EL (cell line): ENCODE measurements at places on chromosomes 11 and 22.

DNA sequence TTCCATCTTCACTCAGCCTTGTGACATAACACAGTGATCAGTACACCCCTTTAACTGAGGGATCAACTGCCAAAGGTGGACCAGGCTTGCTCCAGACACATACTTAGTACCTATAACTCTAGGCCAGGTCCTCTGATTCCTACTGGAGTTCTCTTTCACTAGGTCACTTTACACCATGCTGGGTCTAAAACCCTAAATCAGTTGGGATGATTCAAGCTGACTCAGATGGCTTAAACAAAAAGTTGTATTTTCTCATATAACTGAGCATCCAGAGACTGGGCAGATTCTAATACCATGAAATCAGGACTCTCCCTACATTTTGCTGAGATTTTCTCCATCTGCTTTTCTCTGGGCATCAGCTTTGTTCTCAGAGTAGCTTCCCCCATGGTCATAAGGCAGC lies 26.0 kb upstream of the FLI1 start:
- DNase-seq, result peak; percentile 13

GRCh38 chr11:82858556-82859091 lies 41.6 kb downstream of the PRCP start:
- peak; percentile 91 for DNase-seq

DNA sequence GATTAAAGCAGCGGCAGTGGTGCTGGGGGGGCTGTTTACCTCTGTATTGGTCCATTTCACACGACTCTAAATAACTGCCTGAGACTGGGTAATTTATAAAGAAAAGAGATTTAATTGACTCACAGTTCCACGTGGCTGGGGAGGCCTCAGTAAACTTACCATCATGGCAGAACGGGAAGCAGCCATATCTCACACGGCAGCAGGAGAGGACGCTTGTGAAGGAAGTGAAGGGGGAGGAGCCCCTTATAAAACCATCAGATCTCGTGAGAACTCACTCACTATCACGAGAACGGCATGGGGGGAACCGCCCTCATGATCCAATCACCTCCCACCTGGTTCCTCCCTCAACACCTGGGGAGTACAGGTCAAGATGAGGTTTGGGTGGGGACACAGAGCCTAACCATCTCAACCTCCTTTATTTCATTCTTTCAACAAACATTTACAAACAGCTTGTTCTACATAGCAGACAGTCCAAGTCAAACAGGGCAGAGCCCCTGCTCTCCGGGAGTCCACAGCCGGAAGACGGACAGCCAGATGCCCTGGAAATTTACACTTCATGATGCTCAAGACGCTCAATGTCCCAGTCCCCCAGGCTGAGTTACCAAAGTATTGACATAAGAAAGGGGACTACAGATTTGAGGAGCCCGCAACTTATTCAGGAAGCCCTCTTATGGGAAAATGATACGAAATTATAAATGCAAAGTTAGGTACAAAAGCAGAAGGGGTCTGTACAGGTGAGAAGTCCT lies 26.3 kb upstream of the HMGXB4 start:
- peak; percentile 45 for DNase-seq

GRCh38 chr11:74634537-74634936 lies 42.2 kb downstream of the POLD3 start:
- DNase-seq, result peak; percentile 42

DNA sequence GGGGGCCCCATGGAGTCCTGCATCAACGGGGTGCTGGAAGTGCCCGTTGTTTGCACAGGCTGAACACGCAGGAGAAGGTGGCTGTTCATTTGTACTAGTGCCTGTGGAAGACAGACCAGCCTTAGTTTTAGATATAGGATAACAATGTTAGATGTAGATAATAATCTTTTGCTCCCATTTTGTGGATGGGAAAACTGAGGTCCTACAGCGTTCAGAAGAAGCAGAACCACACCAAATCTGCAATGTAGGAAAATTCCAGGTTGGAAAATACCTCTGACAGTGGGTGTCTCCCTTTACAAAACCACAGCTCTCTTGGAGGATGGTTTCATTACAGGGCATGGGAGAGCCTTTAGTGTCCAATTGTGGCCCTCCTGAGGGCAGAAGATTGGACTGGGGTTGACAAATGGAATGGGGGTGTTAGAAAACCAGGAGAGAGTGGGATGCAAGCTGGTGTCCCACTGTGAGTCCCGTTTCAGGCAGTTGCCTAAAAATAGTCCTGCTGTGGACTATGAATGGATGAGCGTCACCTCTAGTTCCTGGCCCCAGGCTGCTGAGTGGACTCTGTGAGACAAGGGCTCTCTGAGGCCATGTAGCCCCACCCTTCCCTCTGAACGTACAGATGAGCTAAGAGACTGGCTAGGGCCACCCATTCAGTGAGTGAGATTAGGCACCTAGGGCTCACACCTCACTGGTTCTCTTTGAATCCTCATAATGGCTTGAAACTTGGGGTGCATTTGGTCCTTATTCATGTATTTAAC lies 508.8 kb downstream of the MN1 start:
- no peak for DNase-seq

GRCh38 chr11:131614631-131615030 lies 244.2 kb downstream of the NTM start:
- DNase-seq, result no peak

- no peak for DNase-seq
Measured at GRCh38 chr11:14619603-14620531, 23.7 kb upstream of the PDE3B start.

- no peak for DNase-seq
Measured at GRCh38 chr11:116111546-116111945, 607.3 kb upstream of the CADM1 start.

DNA sequence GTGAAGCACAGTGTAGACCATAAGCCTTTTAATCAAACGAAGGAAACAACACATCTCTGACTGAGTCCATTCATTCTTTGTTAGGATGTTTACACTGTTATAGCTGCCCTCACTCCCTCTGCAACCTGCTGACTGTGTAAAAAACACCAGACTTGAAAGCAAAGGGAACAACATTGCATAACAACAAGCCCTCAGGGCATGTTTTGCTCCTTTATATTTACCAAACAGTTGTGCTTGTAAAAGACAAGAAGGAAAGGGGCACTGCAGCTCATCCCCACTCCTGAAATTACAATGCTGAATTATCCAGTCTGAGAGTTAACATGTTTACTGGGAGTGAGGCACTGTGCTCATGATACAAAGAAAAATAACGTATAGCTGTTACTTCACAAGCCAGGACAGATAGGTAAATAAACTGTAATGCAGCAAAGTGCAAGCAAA lies 46.4 kb downstream of the RAB30 start:
- DNase-seq, result peak; percentile 28

GRCh38 chr11:11528986-11529385 lies 92.8 kb downstream of the GALNT18 start:
- no peak for DNase-seq

DNA sequence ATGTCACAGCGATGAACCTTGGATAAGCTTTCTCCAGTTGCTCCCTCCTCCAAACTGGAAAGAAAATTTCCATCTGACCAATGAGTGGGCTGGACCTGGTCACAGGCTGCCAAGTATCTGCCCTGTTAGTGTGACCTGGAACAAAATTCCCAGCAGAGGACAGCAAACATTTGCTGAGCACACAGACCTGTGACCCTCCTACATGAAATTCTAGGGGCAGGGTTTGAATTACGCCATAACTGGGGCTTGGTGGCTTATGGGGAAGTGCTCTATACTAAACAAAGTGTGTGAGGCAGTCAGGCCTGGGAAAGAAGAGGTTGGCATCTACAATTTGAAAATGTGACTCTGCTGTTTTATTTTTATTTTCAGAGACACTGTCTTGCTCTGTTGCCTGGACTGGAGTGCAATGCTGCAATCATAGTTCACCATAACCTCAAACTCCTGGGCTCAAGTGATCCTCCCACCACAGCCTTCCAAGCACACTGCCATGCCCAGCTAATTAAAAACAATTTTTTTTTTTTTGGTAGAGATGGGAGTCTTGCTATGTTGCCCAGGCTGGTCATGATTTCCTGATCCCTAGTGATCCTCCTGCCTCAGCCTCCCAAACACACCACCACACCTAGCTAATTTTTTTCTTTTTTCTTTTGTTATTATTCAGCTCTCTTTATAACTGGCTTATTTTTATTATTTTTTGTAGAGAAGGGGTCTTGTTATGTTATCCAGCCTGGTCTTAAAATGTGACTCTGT lies 13.6 kb upstream of the XBP1 start:
- DNase-seq, result no peak

DNA sequence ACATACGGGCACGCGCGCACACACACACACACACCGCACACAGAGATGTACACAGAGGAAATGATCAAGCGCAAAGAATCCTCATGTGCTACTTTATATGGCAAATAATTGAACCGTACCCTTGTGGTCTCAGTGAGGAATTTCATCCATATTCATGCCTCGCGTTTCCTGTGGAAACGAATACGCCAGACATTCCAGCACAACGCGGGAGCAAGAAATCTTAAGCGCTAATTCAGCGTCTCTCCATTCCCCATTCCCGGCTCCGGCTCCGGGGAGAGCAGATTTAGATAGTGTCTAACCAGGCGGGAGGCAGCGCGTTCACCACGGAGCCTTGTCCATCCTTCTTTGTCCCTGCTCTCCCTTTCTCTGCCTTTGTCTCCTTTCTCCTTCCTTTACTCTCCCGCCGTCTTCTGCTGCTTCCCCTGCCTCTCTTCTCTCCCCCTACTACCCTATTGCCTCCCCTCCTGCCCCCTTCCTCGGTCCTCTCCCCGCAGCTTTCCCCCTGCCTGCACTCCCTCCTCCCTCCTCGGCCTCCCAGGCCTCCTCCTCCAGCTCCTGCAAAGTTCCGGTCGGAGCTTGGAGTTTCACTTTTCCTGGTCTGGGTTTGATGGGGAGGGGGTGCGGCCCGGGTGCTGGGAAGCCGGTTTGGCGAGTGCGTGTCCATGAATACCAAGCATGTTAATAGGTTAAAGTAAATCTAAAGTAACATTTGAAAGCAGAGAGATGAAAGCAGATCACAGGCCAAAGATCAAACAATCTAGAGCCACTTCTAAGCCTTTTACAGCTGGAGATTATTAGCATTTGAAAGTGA lies 579.3 kb downstream of the BUD13 start:
- DNase-seq, result peak; percentile 6

DNA sequence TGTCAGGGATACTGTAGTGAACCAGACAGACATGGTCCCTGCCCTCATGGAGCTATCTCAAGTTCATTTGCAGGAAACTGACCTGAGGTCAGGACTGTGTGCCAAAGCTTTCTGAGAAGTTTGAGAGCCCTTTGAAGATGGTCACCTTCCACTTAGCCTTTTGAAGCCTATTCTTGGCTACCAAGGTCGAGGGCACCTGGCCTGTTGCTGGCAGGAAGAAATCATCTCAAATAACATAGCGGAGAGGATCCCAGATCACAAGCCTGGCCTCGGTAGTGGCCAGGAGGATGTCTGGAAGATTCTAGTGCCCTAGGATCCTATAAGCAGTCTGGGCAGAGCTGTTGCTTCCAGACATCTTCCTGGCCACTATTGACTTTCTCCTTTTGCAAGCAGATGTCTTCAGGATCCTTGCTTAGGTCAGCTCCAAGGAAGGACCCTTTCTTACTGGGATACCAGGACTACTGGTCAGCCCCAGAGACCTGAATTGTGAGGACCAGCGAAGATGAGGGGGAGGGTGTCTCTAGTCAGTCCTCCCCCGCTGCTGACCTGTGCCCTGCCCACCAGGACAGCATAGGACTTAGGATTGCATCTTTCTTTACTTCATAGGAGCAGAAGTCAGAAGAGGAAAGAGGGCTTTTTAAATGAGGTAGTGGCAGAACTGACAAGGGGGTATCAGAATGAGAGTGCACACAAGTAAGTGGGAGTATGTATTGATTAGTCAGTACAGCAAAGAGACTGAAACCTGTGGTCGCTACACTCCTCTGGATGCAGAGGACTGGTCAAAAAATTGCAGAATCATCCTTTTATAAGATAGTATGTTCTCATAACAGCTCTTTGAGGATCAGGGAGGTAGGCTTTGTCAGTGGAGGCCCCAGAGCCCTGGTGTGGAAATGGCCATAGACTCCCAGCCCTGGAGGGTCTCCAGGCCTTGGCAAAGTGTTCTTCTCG lies 94.8 kb downstream of the TEAD1 start:
- DNase-seq, result no peak

GRCh38 chr22:50204571-50204970 lies 3.8 kb downstream of the SELENOO start:
- no peak for DNase-seq

DNA sequence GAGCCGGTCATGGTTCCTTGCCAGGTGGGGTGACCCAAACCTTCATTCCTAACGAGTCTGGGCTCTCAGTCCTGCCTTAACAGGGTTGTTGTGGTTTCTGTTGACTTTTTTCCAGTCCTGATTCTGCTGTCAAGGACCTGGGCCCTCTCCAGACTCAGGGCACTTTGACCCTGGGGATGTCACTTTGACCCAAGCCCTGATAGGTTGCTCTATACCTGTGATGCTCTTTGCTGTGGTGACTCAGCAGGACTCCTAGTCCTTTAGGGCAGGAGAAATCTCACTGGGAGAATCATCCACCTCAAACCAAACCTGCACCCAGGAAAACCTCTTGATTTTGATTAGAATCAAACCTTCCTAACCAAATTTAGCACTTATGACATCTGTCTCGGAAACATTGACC lies 20.5 kb upstream of the MPPED1 start:
- DNase-seq, result no peak

- DNase-seq, result peak; percentile 68
Measured at GRCh38 chr11:62081378-62082291, 42.2 kb upstream of the INCENP start.

DNA sequence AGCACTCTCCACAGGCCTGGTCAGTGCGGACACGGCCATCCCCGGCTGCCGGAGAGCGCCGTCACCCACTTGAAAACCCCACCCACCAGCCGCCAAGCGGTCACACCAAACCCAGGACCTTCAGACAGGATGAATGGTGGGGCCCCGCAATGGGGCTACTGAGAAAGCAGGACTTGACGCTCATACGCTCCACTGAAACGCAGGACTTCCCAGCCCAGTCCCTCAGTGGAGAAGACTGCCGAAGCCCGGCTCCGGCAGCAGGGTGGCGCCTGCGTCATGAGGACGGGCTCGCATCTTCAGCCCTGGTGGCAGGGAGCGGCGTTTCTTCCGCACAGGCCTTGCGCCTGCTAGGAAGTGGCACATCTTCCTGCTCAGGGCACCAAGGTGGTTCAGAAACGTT lies 15.3 kb upstream of the PHLDA2 start:
- no peak for DNase-seq

DNA sequence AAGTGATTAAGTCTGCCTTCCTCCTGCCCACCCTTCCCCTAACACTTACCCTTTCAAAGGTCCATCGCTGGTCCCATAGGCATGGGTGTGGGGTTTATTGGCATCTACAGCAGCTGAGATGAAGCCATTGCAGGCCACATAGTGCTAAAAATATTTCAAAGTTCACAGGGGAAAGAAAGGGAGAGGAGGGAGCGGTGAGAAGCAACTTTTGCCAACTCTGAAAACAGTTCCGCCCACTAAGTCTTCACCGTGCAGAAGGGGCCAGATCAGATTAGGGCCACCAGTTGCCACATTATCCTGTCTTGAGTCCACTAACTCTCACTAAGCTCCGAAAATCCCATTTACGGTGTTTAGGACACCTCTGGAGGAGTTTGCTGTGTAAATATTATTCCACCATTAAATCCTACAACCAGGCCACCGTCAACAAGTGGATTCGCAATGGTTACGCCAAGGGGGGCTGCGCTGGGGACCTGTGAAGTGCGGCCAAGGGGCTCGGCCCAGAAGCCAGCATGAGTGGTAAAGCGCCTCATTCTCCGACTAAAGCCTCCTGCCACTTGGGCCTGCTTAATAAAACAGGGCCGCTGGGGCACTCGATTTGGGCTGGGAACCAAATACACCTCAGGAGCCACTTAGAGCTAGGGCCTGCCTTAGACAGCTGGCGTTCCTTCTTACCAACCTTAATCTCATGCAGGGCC lies 534.9 kb downstream of the MIAT start:
- no peak for DNase-seq
